ENCODE measurements at places on chromosomes 1 and 21.

- DNase-seq = no peak
Observed at GRCh38 chr1:185694081-185694480, 40.1 kb upstream of the HMCN1 start.

DNA sequence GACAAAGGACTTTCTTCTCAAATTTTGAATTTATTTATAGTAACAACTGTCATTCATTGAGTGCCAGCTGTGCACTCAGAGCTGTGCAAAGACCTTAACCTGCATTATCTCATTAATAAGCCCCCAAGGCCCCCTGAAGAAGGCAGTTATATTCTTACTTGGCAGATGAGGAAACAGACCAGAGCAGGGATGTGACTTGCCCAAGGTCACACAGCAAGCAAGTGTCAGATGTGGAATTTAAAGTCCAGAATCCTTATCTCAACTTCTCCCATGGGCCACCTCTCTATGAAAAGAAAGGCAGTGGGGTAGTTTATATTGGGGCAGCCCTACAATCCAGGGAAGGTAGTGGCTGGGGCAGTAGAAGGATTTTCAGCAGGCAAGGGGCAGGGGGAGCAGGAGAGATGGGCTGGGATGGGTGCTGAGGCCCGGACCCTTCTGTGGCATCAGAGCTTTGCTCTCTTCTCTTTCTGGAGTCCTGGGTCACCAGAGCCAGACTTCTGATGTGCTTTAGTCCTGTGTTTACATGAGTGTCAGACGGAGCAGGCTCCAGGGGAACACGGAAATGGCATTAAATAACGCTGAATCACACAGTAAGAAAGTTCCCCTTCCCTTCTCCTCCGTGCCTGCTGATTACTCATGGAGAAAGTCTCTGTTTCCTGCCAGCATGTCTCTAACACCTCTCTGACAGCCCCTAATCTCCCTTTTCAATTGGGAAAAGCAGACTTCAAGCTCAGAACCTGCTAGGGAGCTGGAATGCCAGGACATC, 39.5 kb downstream of the EPHB2 start:
- DNase-seq = peak; percentile 76

- DNase-seq = no peak
Observed at GRCh38 chr1:178659789-178660208, 65.2 kb upstream of the RALGPS2 start.

DNA sequence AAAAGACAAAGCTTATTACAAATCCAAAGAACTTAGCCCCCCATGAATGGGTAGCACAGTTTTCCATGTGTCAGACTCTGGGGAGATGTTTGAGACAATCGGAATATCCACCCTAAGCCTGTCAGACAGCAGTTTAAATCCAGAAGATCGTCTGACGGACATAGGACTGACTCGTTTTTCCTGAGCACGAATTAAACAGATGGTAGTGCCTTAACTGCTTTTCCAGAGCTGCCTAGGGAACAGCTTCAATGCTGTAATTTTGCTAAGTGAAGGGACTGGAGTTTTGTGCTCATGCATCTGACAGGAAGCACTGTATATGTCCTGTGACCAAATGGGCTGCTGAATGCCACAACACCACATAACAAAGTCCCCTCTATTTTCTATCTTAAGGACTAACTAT, 48.6 kb downstream of the PCNX2 start:
- DNase-seq = no peak

DNA sequence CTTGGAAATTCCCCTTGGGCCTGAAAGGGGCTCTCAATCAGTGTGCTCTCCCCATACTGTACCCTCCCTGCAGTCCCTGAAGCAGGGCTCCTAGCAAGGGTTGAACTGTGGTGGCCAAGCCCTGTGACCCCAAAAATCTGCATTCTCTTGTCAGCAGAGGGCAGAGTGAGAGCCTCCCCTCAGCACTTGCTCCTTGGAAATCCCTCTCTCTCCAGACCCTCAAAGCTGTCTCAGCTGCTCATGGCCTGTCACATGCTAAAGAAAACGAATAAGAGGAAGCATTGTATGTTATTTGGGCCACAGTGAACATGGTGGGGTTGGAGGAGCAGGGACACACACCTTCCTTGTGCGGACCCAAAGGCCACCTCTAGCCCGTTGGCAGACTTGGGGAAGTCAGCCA, 47.2 kb upstream of the SYNC start:
- DNase-seq = no peak

DNA sequence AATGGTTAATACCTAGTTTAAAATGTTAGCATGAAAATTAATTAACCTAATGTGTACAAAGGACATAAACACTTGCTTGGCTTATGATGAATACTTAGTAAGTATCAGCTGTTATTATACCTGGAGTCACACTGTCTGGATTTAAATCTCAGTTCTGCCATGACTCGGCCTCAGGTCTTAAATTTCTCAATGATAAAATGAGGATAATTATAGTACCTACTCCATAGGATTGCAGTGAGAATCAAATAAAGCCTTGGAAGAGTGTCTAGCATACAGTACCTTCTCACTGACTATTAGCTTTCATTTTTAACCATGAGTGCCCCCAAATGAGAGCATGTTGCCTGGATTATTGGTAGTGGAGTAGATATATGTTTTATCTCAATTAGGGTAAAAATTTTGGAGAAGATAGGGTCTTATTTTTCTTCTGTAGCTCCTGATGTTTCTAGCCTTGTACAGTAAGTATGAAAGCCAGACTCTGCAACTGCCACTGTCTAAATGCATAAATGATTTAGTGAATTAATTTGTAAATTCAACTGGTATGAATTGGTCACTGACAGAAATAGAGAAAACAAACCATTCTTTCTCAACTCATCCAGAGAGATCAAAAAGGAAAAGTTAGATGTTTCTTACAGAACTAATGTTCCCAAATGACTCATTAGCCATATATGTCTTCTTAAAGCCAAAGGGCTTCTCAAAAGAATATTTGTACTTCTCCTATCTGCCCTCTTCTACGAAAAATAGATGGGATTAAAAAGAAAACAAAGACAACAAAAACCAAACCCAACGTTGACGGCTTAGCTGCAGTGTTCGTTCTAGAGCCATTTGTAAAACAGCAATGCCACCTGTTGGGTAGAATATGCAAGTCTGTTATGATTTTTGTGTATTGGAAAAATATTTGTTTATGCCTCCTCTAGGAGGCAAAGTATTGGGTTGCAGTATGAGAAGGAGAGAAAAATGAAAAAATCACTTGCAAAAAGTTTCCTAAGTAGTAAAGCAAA, 53.8 kb upstream of the MROH9 start:
- no peak for DNase-seq

DNA sequence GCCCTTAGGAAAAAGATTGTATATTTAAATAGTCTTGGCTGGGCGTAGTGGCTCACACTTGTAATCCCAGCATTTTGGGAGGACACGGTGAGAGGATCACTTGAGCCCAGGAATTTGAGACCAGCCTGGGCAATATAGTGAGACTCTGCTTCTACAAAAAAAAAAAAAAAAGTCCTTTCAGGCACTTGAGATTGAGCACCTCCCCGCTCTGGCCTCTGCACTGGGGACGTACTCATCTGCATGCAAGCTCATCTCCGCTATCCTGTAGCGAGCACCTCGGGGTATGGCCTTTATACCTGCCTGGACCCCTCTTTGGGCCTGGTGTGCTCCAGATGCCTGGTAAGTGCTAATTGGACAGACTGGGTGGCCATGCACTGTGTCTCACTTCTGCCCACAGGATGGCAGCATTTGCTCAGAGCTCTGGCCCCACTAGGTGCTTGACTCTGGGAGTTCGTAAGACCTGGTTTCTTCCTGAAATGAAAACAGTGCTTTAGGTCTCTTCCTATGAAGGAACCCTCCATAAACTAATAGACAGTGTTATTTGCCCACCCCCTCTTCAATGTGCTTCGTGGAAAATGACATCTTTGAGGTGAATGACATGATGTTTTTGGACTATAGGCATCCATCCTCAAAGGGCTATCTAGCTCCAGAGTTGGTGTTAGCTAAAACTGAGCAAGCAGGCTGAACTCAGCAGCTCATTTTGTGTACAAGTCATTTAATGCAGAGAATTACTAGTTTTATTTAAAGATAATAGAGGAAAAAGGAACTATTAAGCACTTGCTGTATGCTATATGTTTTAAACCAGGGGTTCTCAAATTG, 61.7 kb upstream of the ADAR start:
- DNase-seq = peak; percentile 62

GRCh38 chr1:53603431-53603830, 135.5 kb downstream of the GLIS1 start:
- DNase-seq = no peak

GRCh38 chr1:234649432-234650081, 39.6 kb upstream of the IRF2BP2 start:
- DNase-seq = no peak

DNA sequence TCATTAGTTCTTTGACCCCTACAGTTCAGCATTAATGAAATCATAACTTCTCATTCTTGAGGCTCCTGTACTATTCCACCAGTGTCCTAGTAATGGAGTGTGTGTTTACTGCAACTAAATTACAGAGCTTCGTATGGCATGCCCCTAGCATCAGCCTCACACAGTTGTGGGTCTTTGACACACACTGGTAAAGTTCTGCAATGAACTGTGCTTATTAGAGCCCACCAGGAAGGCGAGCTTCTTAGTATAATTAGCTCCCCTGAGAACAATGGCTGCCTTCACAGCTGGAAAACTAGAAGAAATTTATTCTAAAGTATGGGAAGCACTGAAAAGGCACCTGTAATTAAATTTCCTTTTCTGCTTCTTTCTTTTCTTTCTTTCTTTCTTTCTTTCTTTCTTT, 251.1 kb upstream of the RGS18 start:
- DNase-seq = no peak

GRCh38 chr1:71041806-71042205, 5.8 kb downstream of the PTGER3 start:
- DNase-seq = no peak

DNA sequence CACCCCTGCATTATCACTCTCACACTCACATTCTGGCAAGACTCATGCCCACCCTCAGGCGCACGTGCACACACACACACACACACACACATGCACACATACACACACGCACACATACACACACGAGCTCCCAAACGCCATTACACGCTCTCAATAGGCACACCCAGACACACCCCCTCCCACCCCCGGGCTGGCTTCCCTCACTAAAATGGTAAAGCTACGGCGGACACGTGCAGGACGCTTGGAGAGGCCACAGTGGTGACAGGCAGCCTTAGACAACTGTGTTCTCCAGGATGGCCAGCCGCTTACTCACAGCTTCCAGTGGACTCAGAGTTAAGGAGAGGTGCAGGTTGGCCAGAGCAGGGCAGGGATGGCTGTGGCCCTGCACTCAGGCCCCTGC, 10.1 kb downstream of the MATN1 start:
- no peak for DNase-seq

DNA sequence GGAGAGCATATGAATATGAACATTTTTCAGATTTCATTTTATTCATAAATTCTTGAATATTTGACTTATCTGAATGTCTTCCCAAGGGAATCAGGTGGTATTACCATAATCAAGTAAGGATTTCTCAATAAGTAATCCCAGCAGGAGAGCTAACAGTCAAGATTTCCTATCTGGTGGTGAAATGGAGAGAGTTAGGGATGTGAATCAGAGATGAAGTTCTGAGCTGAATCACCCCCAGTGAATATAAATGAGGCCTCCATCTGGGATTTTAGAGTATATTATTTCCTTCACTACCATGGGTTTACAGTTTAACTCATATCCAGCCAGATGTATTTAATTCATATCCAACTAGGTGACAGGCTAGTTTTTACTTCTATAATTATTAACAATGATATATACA, 61.5 kb upstream of the RGS2 start:
- no peak for DNase-seq

DNA sequence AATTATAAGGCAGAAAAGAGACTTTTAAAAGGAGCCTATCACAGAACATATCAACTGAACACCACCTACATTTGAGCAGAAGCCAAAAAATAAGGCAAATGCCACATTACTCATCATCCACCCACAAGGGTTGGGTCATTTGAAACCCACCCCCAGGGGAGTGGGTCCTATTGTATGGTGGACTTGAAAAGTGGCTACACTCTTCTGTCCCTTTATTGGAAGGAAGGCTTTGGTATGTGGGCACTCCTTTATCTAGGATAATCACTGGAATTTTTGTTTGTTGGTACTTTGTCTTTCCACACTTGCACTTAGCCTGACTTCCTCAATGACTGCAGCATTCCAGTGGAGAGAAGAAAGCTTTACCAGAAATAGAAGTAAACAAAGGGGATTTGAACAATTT, 157.2 kb upstream of the COL11A1 start:
- no peak for DNase-seq

GRCh38 chr1:98842241-98842640, 162.4 kb downstream of the PLPPR5 start:
- DNase-seq = no peak

GRCh38 chr1:100626397-100626796, 88.5 kb downstream of the GPR88 start:
- DNase-seq = no peak

- no peak for DNase-seq
Observed at GRCh38 chr21:35223480-35224156, 174.5 kb upstream of the RUNX1 start.

DNA sequence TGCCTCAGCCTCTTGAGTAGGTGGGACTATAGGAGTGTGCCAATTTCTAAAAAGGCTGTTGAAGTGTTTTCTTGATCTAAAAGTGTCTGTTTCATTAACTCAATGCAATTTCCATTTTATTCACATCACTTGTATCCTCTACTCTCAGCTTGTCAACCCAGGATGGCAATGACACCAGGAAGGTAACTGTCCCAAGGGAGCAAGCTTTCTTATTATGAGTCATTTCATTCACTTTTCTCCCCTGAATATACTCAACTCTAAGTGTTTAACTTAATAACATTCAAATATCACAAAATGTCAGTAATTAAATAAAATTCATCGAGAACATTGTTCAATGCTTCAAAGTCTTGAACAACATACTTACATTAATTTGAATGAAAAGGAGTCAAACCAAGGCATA, 22.9 kb upstream of the GFI1 start:
- no peak for DNase-seq

- no peak for DNase-seq
Observed at GRCh38 chr21:17427831-17428483, 84.9 kb upstream of the CXADR start.

GRCh38 chr1:44460107-44460882, 55.2 kb downstream of the RNF220 start:
- DNase-seq = no peak

GRCh38 chr1:27660300-27660835, 11.6 kb downstream of the IFI6 start:
- no peak for DNase-seq

- DNase-seq = no peak
Observed at GRCh38 chr21:34352556-34352955, 11.2 kb upstream of the KCNE2 start.

GRCh38 chr1:9626201-9626608, 25.3 kb upstream of the PIK3CD start:
- no peak for DNase-seq

Data from MG63 (cell line).